ENCODE measurements at places on chromosomes 3 and 15. TPM values are rescaled to one million over a fixed set of nuclear protein-coding genes. Genes with fewer than 3 reads are reported as not detected.

Gene ACAN
- 13.6 TPM for total RNA-seq

Gene CADM2
- total RNA-seq, result 4.2 TPM

Gene ADPRH
- 5.2 TPM for total RNA-seq

Gene HDAC11
- total RNA-seq, result 8.9 TPM

Gene IL12A
- total RNA-seq, result 0.52 TPM

All from skeletal muscle tissue (tissue), 5 donors.